ENCODE measurements at places on chromosomes 2 and 18.

GRCh38 chr2:3725458-3726250 is 22.3 kb downstream of the DCDC2C start:
- no peak for DNase-seq

- DNase-seq = peak; percentile 30
These were observed 1.1 kb upstream of the WBP1 start for GRCh38 chr2:74457129-74457548.

DNA sequence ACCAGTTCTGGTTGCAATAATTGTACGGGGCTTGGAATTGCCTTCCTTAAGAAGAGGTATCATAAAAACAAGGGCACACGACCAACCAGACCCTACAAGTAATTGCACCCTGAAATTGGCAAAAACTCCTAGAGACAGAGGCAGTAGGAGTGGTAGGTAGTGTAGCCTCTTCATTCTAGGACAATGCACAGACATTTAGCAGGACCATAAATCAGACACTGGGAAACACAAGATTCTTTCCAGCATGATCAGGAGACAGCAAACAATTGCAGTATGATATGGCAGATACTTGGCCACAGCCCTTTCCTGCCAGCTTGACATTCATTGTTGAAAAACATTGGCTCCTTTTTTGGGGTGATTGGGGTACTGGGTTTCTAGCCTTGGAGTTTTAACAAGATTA is 186.6 kb upstream of the PIK3C3 start:
- no peak for DNase-seq

DNA sequence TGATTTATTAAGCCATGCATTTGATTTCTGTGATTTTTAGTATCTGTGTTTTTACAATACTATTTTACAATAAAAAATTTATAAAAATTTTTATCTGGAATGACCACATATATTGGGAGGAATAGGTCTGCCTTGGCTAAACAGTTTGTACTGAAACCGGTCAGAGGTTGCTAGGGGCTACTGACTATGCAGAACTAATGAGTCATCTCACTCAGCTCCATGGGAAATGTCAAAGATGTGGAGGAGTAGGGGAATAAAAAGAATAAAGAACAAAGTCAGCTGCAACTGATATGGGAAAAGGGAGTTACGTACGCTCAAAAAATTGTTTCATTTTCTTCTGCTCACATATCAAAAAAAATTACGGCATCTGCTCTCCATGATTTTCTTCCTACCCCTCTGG is 8.6 kb upstream of the TMEM163 start:
- no peak for DNase-seq

- peak; percentile 65 for DNase-seq
These were observed 3.4 kb downstream of the HDLBP start for GRCh38 chr2:241312082-241312481.

DNA sequence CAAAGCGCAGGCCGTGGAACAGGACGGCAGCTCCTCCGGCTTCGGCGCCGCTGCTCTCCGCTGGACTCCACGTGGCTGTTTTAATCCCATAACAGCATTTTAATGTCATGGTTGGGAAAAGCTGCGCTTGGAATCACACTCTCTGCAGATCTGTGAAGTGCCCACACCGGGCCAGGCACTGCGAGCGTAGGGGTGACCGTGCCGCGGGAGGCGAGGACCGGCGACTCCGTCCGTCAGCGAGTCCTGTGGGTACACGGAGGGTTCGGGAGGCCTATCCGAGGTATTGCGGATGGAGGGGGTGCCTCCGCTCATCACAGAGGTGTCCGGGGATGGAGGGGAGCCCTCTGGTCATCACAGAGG is 198.0 kb upstream of the SALL3 start:
- DNase-seq = no peak

- DNase-seq = no peak
These were observed 46.8 kb upstream of the TRIM43B start for GRCh38 chr2:95531254-95531771.

Measured in HCEC 1CT (cell line).